Kidney epithelial cell (primary cell): ENCODE measurements at places on chromosomes 3 and 15. TPM values are rescaled to one million over a fixed set of nuclear protein-coding genes. Genes with fewer than 3 reads are reported as not detected.

DNA sequence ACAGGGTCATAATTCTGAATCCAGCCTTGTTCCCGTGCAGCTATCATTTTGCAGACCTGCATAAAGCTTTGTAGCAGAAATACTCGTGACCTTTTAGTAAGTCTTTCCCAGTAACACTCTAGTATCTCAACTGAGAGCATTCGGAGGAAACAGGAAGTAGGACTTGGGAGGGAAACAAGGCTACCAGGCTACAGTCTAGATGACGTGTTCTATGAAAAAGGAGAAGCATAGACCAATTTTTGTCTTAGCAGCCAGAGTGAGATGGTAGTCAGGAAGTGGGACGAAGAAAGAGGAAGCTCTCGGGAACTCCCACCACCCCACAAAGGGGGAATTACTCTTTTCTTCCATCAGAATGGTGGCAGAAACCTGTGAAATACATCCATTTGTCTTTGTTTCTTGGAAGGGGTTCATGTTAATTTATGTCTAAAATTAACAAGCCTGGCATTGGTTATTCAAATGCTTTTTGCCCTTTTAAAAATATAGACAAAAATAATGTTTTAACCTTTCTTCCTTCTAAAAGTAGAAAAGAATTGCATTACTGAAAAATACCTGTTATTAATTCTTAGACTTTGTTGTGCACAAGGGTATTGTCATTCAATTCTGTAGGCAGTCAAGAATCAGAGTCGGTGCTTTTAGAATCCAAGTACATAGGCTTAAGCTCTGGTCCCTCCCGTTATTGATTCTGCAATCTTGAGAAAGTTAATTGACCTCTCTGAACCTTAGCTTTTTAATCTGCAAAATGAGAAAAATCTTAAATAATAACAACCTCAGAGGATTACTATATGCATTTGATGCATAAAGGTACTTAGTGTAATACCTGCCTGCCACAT is 1.6 kb upstream of the SUCNR1 start:
- DNase-seq = no peak

DNA sequence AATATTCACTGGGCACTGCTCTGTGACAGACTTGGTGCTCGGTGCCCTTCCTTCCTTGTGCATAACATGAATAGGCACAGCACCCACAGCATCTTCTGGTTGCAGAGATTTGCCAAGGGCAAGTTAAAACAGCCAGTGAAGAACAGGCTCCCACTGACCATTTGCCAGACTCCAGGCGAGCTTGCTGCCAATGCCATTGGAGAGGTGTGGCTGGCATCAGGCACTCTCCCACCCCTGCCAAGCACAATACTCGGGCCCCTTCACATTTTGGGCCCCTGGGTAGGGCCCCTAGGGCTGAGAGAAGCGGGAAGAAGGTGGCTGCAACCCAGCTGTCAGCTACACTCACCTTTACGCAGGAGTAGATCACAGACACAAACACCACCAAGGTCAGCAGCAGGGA is 112.1 kb downstream of the SEC22A start:
- no peak for DNase-seq

GRCh38 chr15:46207341-46207740 is 572.5 kb downstream of the SQOR start:
- DNase-seq = no peak

The STRA6 gene
- total RNA-seq = 1.8 and 3.9 TPM in 2 replicates

GRCh38 chr3:158086361-158086760 is 19.9 kb downstream of the SHOX2 start:
- no peak for DNase-seq

The DPPA4 gene
- not detected in 2 replicates for total RNA-seq

- no peak for DNase-seq
Measured at GRCh38 chr3:126685021-126685420, 19.0 kb upstream of the CHCHD6 start.

DNA sequence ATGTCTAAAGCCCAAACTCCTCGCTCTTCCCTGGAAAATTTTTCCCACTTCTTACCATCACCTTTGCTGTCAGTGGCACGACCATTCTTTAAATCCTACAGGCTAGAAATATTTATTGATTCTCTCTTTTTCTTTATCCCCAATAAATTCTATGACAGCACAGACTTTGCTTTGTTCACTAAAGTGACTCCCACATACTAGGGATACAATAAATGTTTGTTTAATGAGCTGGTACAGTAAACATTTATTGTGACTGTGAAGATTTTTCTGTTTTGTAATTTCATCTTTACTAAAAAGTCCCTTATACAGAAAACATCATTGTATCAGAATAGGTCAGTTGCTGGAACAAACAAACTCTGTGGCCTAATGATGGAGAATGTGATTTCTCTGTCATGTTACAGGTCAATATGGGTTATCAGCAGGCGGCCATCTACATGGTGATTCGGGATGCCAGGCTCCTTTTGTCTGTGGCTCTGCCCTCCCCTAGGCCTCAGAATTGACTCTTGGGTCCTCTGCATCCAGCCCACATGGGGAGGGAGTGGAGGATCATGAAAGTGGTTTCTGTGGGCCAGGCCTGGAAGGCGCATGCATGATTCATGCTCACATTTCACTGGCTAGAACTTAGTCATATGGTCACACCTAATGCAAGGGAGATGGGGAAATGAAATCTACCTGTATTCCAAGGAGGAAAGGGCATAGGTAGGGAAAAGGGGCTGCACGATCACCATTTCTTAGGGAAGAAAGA is 22.7 kb upstream of the KNG1 start:
- DNase-seq = no peak

The NRG4 gene
- total RNA-seq = not detected in 2 replicates

The ACTRT3 gene
- 3.8 and 4.0 TPM in 2 replicates for total RNA-seq

GRCh38 chr3:128449111-128449638 is 17.5 kb downstream of the DNAJB8 start:
- DNase-seq = no peak

- no peak for DNase-seq
Measured at GRCh38 chr15:87849181-87849580, 407.4 kb downstream of the NTRK3 start.

The POLQ gene
- 1.3 and 2.0 TPM in 2 replicates for total RNA-seq

DNA sequence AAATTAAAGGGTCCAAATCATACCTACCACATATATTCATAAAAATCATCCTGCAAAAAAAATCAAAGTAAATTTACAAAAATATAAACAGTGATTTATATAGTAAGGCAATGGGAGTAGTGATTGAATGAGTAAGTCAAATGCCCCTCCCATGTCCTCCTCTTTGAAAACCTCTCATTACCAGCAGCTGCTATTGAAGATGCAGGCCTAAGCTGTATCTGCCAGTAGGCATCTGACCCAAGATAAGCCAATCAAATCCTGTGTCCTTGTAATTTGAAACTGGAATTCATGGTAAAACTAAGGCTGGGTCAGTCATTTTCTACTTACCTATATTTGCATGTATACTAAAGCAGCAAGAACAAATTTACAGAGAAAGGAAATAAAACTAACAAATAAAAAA is 60.4 kb upstream of the POU1F1 start:
- DNase-seq = no peak

The LZTFL1 gene
- 28.2 and 29.2 TPM in 2 replicates for total RNA-seq

DNA sequence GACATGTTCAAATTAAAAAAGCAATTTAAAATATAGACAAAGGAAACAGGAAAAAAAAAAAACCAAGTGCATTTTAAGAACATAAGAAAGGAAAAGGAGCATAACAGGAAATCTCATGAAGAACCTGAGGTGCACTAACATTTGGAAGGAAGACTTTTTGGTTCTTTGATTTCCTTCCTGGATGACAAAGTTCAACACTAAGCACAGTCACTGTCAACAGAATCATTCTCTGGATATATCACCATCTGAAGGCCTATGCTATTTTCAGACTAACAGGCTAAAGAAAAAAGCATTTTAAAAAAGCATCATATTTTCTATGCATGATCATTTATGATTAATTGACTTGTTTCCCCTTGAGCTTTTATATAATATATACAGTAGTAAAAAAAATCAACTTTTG is 349.6 kb downstream of the PLCL2 start:
- DNase-seq = no peak

GRCh38 chr3:22371607-22372291 is 620.7 kb upstream of the ZNF385D start:
- no peak for DNase-seq

DNA sequence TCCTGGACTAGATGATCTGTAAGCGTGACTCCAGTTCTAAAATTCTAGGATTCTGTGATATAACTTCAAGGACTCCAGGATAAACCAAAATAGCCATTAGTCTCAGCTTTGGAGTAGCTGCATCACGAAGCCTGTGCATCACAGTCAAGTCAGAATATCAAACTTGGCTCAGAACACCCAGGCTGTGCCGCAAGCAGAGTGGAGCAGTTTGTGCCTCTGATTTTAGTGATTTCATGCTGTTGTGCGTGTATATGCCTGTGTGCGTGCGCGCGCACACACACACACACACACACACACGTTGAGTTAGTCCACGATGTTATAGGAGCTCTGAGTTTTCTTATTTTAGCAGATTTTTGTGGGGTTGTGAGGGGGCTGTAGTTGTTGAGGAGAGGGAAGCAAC is 356.6 kb upstream of the KCNH8 start:
- DNase-seq = no peak

The ARIH1 gene
- 51.1 and 54.9 TPM in 2 replicates for total RNA-seq

The ZBTB20 gene
- total RNA-seq = 32.5 and 34.9 TPM in 2 replicates

The SLC22A14 gene
- 0.58 TPM in 1 of 2 replicates, not detected in the other for total RNA-seq

DNA sequence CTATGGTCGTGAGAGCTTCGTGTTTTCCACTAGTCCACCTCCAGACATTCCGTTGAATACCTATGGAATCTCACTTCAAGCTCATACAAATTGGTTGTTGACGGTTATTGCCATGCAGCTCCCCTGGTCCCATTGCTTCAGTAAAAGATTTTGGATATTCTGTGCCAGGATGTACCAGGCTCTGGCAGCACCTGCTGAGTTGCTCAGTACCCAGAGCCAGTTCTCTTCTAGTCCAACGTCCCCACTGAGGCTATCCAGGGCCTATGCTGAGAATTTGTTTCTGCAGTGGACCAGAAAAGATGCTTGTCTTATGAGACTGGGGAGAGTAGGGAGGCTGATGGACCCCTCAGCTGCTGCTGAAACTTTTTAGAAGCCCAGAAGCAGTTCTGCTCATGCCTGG is 278.9 kb downstream of the FEZF2 start:
- no peak for DNase-seq

The PLD1 gene
- total RNA-seq = 5.8 and 7.2 TPM in 2 replicates

DNA sequence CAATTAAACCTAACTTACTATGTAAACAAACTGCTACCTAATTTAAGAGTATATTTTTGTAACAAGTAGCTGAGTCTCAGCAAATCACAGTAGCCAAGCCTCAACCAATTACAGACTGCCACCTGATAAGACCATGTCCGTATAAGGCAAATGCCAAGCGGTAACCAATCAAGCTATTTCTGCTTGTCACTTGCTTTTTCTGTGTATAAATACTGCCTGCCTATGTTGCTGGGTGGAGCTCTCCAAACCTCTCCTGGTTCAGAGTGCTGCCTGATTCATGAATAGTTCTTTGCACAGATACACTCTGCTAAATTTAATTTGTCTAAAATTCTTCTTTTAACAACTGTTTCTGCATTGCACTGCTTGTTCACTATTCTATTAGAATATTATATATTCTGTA is 42.6 kb downstream of the ZNF148 start:
- no peak for DNase-seq

The PLSCR5 gene
- total RNA-seq = not detected in 2 replicates

DNA sequence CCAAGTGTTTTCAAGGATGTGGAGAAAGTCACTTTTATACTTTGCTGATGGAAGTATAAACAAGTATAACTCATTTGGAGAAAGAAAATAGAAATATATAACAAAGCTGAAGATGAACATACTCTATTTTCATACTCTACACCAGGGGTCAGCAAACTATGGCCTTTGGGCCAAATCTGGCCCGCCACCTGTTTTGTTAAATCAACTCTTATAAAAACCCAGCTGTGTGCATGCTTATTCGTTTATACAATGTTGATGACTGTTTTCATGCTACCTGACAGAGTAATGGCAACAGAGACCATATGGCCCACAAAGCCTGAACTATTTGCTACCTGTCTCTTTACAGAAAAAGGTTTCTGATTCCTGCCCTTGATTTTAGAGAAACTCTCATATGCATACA is 124.0 kb downstream of the NR1D2 start:
- no peak for DNase-seq

DNA sequence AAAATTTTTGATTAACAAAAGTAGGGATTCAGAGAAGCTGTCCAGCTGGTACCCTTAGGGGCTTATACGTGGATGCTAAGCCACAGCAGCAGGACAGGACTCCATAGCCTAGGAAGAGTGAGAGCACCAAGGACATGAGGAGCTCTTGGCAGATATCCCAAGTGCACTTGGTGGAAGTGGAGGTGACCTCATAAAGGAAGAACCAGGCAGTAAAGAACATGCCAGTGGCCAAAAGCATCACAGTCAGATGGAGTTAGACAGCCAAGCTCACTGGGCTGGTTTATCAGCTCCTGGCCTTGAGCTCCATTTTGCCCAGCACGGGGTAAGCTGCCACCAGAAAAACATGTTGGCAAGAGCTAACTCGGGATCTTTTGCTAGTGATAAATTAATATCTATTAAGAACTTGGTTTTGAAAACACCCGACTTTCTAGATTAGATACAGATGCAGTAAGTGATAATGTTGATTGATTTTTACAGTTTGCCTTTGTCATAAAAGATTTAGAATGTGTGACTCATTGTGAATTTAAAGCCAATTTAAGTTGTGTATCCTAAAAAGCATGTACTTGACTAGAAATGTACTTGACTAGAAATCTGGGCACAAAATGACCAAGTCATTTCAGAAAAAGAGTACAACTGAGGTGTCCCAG is 108.0 kb downstream of the CMSS1 start:
- no peak for DNase-seq

The DAPK2 gene
- 0.21 and 1.4 TPM in 2 replicates for total RNA-seq

- no peak for DNase-seq
Measured at GRCh38 chr15:80531796-80532195, 127.6 kb downstream of the ARNT2 start.

GRCh38 chr15:90241343-90242192 is 7.6 kb downstream of the GDPGP1 start:
- no peak for DNase-seq

DNA sequence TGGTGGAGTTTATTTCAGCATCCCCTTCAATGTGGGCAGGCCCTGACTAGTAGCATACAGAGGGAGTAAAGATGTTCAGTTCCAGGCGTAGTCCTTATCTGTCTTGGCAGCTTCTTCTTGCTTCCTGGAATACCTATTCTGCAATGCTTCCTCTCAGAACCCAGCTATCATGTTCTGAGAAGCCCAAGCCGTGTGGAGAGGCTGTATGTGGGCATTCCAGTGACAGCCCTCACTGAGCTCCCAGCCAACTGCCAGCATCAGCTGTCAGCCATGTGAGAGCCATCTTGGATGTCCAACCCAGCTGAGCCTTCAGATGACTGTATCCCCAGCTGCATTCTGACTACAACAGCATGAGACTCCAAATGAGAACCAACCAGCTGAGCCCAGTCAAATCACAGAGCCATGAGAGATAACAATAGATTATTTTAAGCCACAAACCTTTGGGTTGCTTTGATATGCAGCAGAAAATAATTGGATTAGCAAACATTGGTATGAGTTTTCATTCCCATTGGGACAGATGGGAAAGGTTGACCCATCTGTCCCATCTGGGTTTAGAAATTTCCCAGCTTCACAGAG is 8.4 kb upstream of the CMTM7 start:
- DNase-seq = no peak
